ENCODE measurements at places on chromosomes 7 and 10.

GRCh38 chr7:117068511-117069145 is 115.3 kb downstream of the ST7 start:
- DNase-seq, result no peak

DNA sequence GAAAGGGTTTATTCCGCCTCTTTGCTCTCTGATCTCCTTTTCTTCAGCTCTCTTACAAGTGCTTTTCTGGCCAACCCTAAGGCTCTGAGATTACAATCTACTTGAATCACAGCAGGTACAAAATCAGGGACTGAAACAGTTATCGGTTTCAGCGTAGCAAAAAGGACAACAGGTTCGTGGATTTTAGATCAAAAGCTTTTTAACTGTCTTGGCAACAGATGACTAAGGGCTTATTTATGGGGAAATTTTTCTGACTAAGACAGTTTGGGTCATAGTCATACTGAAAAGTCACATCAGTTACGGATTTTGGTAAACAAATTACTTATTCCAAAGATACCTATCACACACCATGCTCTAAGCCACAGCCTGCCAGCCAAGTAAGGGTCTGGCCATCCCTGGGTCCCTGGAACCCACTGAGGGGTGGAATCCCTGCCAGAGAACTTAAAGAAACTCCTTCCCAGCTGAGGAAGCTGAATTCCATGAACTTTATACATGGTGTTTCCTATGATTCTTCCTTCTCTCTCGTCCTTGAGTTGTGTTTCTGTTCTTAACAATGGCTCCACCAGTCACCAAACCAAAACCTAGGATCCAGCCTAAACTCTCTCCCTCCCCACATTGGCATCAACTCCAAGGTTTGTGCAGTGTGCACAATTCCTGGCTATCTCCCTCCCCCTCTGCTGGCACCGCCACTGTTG is 169.3 kb downstream of the FAM107B start:
- DNase-seq, result peak; percentile 54

DNA sequence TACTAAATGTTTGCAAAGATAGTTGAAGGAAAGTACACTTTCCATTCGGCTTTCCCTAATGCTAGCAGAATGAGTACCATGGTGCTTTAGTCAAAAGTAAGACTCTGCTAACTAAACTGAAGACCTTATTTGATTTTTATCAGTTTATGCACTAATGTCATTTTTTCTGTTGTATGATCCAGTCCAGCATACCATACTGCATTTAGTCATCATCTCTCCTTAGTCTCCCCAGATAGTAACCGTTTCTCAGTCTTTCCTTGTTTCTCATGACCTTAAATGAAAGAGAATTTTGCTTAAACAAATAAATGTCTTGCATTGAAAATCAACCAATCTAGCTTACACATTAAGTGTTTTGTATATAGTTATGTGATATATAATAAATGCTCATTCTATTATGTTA is 529.5 kb upstream of the SEMA3D start:
- peak; percentile 22 for DNase-seq

GRCh38 chr7:125746510-125746909 is 816.9 kb upstream of the POT1 start:
- no peak for DNase-seq

- no peak for DNase-seq
These were observed 5.9 kb upstream of the CFAP69 start for GRCh38 chr7:90239050-90239449.

GRCh38 chr7:76285604-76286374 is 16.7 kb upstream of the HSPB1 start:
- DNase-seq, result no peak

DNA sequence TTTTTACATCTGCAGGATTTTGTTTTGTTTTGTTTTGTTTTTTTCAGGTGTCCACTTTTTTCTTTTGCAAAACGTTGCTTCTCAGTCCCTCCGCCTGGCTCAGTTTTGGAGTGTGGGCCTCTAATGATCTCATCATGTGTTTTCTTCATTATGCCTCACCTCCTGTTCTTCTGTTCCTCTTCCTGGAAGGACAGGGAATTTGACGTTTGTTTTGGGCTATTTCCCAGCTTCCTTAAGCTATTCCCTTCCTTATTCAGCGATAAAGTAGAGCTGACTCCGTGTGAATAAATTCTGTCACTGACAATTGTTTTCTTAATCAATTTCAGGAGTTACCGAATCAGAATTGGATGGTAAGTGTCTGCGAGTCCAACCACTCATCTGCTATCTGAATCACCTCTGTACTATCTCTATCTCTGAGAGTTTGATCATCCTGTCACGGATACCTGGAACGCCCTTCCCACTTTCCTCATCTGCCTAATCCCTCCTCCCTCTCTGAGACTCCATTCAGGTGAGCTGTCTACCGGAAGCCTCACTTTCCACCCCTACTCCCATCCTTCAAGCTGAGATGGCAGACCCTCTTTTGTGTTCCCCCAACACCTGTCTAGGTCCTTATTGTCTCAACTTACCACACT is 218.4 kb downstream of the GATA3 start:
- DNase-seq, result no peak

GRCh38 chr7:155381852-155382801 is 75.8 kb upstream of the EN2 start:
- no peak for DNase-seq

DNA sequence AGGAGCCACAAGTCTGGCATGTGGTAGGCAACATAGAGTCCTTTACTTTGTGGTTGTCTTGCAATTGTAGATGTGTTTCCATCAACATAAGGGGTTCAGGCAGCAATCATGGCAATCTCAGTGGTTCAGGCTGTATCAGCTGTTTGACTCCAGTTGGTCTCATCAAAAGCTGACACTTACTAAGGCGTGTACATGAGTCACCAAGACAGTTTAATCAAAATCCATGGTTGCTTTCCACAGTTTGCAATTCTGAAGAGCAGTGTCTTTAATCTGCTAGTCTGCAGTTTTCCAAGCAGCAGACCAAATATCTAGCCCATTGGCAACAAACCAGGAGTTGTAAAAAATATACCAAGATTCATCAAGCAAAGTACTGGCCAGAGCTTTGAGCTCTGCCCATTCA is 210.2 kb downstream of the MDFIC start:
- no peak for DNase-seq

GRCh38 chr10:21260506-21261149 is 264.9 kb downstream of the SKIDA1 start:
- DNase-seq, result no peak

- DNase-seq, result no peak
These were observed 380.0 kb downstream of the REEP3 start for GRCh38 chr10:63901228-63901627.

GRCh38 chr7:37289367-37289766 is 159.3 kb downstream of the ELMO1 start:
- no peak for DNase-seq

GRCh38 chr7:18978108-18978495 is 139.3 kb downstream of the TWIST1 start:
- peak; percentile 98 for DNase-seq

- no peak for DNase-seq
These were observed 184.8 kb downstream of the SEMA3A start for GRCh38 chr7:84009782-84010181.

- DNase-seq, result no peak
These were observed 233.2 kb downstream of the TCERG1L start for GRCh38 chr10:131078131-131078881.

DNA sequence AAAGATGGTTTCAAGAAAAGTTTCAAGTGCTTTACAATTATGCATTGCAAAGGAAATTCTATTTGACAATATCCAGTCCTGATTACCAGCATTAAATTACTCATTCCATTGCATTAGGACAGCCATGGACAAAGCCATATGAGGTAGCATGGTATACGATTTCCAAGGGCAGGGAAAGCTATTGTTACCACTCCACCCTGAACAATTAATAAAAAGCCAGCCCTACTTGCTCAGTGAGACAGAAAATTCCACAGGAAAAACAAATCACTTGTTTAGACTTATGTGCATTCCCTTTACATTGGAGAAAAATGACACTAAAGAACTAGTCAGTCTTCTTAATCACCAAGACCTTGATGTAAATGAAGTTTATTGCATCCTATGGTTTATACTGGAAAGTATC is 5.6 kb downstream of the CD36 start:
- DNase-seq, result no peak
